ENCODE measurements at places on chromosomes 6 and 20.

DNA sequence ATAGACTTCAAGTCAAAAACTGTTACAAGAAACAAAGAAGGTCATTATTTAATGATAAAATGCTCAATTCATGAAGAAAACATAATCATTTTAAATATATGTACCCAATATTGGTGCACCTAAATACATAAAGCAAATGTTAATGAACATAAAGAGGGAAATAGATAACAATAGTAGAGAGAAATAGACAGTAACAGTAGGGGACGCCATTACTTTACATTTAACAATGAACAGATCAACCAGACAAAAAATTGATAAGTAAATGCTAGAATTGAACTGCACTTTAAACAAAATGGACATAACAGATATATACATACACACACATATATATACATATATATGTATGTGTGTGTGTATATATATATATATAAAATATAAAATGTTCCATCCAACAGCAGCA is 37.4 kb downstream of the IL22RA2 start:
- no peak for DNase-seq

GRCh38 chr20:2254333-2254732 is 41.5 kb upstream of the TGM3 start:
- no peak for DNase-seq

DNA sequence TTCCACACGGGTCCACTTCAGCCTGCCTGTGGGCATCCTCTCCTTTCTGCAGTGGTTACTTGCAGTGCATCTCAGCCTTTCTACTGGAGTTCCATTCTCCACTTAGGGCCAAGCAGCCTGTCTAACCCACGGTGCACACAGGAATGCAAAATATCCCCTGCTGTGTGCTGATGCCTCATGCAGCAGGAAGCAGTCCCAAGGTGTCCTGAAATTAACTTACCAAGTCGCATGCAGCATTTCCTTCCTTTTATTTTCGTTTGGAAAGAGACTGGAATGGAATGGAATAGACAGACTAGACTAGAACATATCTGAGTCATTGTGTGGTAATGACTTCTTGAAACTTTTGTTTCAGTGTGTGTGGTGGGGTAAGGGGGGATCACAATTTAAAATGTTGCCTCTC is 25.9 kb upstream of the FOXQ1 start:
- no peak for DNase-seq

GRCh38 chr6:133701633-133702331 is 187.1 kb upstream of the TCF21 start:
- DNase-seq, result no peak
